ENCODE measurements at places on chromosomes 11 and 22.

GRCh38 chr11:88683024-88683423 is 345.5 kb upstream of the CTSC start:
- no peak for DNase-seq

GRCh38 chr11:36608491-36609199 is 10.6 kb upstream of the RAG2 start:
- DNase-seq: no peak

DNA sequence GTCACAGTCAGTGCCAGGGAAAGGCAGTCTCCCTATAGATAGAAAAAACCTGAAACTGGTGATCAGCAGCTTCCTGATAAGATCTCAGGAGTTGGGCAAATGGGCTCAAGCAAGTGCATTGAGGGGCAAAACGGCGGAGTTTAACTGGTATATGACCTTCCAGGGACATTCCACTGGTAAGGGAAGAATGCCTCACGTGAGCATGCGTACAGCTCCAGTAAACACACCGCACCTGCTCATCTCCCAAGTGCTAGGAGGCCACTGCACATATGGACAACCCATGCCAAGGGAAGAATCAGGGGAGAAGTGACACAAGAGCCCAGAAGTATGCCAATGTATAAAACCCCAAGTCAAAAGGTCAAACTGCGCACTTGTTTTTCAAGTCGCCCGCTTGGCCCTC is 11.6 kb downstream of the HEPHL1 start:
- DNase-seq: no peak

GRCh38 chr22:44170470-44170869 is 10.3 kb upstream of the PARVG start:
- no peak for DNase-seq

- DNase-seq: peak; percentile 33
These were observed 4.5 kb downstream of the RAC2 start for GRCh38 chr22:37239336-37240239.

GRCh38 chr22:23107487-23108248 is 34.1 kb downstream of the RSPH14 start:
- no peak for DNase-seq

- DNase-seq: peak; percentile 75
These were observed 6.7 kb upstream of the CYTH4 start for GRCh38 chr22:37275622-37276021.

DNA sequence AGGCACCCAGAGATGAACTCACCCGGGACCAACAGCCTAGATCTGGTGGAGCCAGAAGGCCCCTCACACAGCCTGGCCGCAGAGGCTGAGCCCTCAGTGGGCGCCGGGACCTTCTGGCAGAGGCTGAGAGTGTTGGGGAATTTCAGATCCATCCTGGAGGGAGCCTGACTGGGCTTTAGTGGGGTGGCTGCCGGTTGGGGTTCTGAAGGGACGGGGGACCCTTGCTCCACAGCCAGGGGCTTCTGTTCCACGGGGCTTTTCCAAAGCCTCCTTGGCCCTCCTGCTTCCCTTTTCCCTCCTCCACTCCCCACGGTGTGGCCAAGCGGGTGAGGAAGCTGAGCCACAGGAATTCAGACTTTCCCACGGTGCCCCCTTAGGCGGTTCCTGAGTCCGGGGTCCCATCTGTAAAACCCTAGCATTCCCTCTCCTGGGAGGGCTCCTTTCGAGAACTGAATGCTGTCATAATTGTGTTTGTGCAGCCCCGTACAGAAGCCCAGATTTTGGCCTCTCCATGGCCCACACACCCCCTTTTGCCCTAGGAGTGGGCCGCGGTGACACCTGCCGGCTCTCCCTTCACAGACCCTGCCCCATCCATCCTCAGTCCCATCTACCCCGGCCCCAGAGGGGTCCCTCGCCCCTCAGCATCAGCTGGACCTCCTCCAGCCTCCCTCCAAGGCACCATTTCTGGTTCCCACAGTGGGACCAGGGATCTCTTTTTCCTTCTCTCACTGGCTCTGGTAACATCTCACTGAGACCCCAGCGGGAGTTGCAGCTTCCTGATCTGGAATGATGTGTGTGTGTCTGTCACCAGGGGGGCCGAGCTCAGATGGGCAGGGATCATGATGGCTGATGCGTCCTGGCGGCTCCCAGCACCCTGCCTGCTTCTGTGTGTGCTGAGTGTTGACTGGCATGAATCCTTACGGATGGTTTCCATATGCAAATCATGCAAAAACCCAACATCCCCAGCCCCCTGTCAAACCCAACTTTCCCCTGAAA is 1048.4 kb downstream of the TBC1D22A start:
- DNase-seq: peak; percentile 7

DNA sequence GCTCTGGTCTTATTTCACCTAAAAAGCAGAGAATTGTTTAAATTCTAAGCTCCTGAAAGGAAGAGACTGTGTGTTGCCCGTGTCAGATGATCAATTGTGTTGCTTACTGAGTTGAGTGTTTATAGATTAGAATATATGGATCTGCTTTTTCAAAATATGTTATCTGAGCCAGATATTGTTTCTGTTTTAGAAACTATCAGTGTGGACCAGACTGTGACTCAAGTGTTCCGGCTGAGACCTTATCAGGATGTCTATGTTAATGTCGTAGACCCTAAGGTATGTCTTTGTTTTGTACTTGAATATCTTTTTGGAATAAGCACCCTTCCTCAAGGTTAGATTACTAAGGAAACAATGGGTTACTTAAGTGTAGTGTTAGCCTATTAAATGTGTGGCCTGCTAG is 11.0 kb downstream of the DEPDC5 start:
- DNase-seq: no peak

DNA sequence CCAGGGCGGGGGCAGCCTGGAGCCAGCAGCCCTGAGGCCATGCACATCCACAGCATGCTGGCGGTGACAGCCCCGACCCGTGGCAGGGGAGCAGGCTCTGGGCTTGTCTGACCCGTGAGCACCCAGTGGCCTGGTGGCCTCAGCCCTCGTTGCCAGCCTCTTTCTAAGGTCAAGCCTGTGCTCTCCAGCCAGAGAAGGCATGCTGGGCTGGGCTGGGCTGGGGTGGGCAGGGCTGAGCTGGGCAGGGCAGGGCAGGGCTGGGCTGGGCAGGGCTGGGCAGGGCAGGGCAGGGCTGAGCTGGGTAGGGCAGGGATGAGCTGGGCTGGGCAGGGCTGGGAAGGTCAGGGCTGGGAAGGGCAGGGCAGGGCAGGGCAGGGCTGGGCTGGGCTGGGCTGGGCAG is 10.6 kb downstream of the H19 start:
- no peak for DNase-seq

DNA sequence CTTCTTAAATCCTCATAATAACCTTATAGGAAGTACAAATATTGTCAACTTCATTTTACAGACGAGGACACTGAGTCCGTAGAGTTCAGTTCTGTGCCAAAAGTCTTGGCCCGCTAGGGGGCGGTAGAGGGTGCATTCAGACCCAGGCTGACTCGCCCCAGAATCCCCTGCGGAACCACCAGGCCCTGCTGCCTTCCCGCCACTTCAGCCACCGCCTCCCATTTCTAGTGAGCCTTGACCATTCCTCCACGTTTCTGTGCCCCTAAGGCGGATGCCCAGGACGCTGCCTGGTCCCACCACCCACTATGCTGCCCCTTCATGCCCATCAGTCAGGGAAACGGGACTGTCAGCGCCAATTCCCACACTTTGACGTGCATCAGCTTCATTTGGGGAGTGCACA is 19.1 kb downstream of the SYT13 start:
- DNase-seq: peak; percentile 71

DNA sequence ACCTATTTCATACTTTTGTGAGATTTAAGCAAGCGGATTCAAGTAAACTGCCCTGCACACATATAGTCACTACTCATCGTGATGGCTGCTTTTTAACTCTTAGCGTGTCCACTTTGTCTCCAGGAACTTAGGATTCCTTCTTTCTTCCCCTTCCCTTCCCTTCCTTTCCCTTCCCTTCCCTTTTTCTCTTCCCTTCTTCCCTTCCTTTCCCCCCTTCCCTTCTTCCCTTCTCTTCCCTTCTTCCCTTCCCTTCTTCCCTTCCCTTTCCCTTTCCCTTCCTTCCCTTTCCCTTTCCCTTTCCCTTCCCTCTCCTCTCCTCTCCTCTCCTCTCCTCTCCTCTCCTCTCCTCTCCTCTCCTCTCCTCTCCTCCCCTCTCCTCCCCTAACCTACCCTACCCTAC is 65.9 kb downstream of the LIF start:
- DNase-seq: no peak

DNA sequence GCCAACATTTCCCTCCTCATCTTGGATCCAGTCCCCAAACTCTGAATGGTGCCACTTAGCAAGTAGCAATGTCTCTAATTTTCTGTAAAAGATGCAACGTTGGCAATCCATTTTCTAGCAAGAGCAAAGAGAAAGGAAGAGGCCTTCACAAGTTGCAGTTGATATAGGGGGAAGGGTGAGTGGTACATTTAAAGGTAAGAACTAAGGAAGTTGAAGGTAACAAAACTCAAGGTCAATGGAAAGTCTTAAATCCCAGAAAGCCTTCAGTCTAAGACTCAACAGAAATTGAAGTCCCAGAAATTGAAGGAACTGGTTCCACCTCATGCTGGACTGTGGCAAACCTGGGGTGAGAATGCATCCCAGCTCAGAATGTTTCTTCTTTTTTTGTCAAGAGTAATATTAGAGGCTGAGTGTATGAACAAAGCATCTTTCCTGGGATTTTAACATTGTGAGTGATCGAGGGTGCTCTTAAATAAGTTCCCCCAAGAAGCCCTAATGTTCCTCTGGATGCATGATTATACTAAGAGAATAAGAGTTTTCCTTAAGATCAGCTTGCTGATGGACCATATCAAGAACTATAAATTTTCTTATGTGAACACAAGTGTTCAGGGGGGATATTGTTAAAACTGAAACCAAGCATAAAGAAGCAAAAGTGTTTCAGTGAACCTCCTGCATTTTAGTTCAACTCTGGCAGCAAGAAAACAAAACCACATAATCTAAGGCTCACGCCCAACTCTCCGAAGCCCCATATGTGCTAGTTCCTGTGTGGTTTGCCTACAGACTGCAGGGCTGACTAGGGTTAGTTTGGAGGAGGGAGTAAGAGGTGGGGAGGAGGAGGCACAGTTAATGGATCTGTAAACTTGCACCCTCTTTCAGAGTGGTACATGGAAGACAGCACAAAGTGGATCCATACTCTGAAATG is at the start of gene GRAP2:
Gene GRAP2, plus strand, starts transcription at position 779 of the 922 bp plus-strand sequence. CDS start 46,023 bp downstream, outside the sequence.
- peak; percentile 66 for DNase-seq

DNA sequence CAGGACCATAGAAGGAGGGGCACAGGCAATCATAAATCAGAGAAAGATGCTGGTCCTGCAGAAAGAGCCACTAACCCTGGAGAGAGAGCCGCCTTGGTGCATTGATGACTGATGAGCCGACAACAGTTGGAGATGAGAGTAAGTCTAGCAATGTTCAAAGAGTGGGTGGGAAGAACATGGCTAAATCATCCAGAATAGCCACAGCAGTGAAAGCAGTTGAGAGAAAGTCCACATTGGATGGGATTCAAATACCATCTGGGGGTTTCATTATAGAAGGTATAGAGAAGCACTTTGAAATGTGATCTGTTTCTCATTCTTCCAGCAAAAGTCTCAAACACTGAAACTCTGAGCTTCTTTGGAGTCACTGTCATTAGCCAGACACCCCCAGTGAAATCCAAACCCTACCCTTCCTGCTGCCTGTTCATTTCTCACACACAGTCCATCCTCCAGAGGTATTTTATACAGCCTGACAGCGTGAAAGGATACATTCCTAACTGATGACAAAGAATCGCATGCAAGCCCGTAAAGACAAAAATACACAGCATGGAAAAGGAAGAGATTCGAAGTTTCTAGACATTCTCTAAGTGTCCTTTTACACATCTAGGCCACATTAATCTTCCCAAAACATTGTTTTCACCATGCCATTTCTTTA is 303.1 kb upstream of the MPPED2 start:
- no peak for DNase-seq

GRCh38 chr11:126892756-126893155 is 107.8 kb downstream of the KIRREL3 start:
- DNase-seq: no peak

DNA sequence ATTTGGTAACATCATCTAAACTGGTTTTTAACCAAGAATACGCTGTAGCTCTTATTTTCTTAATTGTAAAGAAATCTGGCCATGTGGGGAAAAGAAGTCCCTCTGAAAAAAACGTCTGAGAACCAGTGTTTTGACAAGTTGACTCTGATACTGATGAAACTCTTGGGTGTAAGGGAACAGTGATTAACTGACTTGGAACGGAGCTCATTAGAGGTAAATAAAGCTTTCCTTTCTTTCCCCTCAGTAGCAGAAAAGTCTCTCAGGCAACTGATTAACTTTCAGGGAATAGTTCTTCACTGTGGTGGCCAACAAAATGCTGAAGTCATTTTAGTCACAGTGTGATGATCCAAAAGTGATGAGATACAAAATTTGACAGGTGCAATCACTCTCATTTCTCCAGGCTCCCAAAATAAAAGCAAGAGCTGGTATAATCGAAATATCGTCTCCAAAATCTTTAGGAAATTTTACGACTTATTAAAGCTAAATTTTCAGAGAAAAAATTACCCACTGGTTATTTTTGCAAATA is 52.3 kb downstream of the SLC36A4 start:
- no peak for DNase-seq

- DNase-seq: no peak
These were observed 12.0 kb downstream of the SPTBN2 start for GRCh38 chr11:66716996-66717395.

DNA sequence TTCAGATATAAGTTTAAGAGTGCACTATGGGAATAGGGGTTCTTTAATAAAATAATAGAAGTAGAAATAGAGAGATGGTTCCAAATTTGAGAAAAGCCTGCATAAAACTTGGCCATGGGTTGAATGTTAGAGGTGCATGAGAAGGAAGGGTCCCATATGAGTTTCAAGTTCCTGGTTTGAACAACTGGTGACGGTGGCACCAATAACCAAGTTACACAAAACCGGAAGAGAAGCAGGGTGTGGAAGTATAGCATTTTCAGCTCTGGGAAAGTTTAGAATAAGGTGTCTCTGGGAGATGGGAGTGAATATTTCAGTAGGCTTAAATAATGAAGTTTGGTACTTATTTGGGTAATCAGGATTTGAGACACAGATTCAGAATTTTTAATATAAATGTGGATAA is 2.4 kb downstream of the CASP1 start:
- DNase-seq: no peak

- no peak for DNase-seq
These were observed 15.3 kb upstream of the BID start for GRCh38 chr22:17789379-17790200.

GRCh38 chr11:124876818-124877630 is 11.8 kb downstream of the ROBO3 start:
- DNase-seq: no peak

GRCh38 chr22:36386900-36387708 is 663 bp downstream of the MYH9 start:
- peak; percentile 74 for DNase-seq
